Uterine smooth muscle cell (primary cell): ENCODE measurements at places on chromosomes 12 and 14. TPM values are rescaled to one million over a fixed set of nuclear protein-coding genes. Genes with fewer than 3 reads are reported as not detected.

Gene CMA1
- not detected in 2 replicates for total RNA-seq

Gene AVPR1A
- 0.37 and 0.89 TPM in 2 replicates for total RNA-seq

Gene SDR9C7
- total RNA-seq = not detected in 2 replicates

Gene DICER1
- 23.0 and 31.3 TPM in 2 replicates for total RNA-seq

Gene LPAR5
- 0.12 TPM in 1 of 2 replicates, not detected in the other for total RNA-seq
